ENCODE measurements at places on chromosomes 3 and 15.

- no peak for DNase-seq
Measured at GRCh38 chr3:123419181-123419849, 29.6 kb downstream of the ADCY5 start.

- no peak for DNase-seq
Measured at GRCh38 chr3:136645915-136646314, 106.3 kb downstream of the STAG1 start.

DNA sequence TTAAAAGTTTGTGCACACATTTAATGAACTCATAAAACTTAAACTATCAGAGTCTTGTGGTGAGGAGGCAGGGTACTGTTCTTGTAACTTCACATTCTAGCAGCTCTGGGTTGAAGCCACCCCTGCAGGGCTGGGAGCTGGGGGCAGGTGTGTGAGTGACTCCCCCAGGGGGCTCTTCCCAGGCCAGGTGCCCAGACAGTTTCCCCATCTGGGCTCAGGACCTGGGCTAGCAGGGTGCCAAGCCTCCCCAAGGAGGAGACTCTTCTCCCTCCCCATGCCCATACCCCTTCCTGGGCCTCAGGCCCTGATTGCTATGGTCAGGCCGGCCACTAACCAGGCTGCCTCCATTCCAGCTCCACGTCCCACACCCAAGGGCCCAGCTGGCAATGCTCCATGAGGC, 22.0 kb upstream of the CHCHD6 start:
- DNase-seq, result no peak

DNA sequence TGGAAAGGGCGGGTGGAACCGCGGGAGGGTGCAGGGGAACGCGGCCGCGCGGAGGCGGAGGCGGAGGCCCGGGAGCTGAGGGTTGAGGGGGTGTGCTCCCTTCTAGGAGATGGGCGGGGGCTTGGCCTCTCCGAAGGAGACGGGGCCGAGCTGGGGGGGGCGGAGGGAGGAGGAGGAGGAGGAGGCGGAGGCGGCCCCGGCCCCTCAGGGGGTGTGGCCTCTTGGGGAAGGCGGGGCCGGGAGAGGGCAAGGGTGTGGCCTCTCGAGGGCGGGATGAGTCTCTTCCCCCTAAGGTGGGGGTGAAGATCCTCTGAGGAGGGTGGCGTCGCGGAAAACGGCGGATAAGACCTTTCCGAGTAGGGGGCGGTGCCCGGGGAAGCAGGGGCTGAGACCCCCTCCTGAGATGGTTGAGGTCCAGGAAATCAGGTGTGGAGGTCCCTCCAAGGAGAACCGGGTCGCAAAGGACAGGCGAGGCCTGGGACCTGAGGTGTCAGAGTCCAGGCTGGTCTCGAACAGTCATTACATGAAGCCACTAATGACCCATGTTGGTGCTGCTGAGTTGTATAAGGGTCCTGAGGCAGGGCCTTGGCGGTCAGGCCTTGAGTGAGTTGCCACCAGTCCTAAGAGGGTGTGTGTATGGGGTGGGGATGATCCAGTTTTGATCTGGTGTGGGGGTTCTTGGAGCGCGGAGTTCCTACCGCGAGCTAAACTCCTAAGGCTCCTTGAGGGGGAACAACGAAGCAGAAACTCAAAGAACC, 759 bp downstream of the WDR6 start:
- DNase-seq, result peak; percentile 93

GRCh38 chr15:33021806-33022389, 172.6 kb downstream of the FMN1 start:
- no peak for DNase-seq

DNA sequence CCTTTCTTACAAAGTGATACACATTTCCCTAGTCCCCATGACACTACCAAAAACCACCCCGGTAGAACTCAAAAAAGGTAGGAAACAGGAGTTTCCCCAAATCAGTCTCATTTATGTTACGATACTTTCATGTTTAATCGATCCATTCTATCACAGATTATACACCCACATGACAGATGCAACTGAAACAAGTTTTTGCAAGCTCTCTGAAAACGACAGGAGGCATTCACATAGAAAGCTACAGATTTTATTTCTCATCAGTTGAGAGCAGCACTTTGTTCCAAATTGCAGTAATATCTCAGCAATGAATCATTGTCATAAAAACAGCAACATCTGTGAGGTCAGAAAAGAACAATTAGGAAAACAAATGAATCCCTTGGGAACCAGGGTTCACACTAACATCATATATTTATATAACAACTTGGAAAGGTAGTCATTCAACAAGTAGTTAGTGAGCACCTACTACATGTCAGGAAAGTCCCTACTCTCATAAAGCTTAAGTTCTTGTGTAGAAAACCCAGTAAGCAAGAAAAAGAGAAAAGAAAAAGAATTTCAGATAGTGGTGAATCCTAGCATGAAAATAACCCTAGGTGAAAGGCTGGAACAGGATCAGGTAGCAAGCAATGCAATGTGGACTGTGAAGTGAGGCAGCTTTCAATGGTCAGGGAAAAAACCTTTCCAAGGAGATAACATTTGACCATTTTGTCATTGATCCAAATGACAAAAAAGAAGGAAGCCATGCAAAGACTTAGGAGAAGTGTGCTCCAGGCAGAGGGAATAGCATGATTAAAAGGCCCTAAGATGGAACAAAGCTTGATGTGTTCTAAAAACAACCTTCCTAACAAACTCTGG, 8.3 kb downstream of the PLD1 start:
- DNase-seq, result no peak

- no peak for DNase-seq
Measured at GRCh38 chr3:45965653-45966052, 22.4 kb downstream of the CXCR6 start.
